Osteoblast (primary cell): ENCODE measurements at places on chromosomes 6 and 20.

- no peak for DNase-seq
These were observed 44.3 kb downstream of the OR2B2 start for GRCh38 chr6:27867945-27868300.

DNA sequence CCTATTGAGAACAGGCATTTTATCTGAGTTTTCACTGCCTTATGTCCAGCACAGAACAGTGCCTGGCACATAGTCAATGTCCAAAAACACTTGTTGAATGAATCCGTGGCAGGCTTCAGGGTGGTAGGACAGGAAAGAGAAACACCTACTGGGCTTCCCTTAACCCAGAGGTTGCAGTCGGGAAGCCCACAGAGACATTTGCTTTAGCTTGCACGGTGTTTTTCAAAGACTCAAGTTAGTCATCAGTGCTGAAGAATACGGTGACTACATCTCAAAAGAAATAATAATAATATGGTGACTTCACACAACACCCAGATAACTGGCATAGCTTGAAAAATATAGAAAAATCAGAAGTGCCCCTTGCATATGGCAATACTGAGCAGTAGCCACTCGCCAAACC is 160.4 kb downstream of the CD83 start:
- DNase-seq = peak; percentile 79

DNA sequence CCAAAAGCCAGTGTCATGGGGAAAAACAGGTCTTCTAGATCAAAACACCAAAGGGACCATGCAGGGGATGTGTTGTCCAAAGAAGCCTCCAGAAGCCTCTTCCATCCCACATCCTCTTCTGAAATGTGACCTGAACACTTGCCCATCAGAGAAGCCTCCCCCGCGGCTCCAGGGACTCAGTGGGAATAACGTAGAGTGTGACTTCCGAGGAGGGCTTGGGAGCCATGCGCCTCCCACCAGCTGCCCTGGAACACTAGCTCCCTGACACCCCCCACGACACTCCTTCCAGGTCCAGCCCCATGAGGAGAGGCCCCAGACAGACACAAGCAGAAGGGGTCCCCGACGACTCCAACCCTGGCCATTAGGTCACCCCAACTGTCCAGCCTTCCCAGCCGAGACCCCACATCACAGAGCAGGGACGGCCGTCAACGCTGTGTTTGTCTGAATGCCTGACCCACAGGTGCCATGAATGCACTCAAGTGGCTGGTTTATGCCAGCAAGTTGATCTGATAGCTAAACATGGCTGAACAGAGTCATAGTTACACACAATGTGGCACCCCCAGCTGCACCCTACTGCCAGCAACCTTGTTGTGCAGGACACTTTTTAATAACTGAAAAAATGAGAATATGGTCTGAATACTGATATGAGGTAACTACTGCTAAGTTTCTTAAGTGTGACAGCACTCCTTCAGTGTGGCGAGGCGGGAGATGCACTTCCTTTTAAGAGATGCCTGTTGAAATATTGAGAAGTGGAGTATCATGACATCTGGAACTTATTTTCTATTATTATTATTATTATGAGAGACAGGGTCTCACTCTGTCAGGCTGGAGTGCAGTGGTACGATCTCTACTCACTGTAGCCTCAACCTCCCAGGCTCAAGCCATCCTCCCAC is 58.0 kb downstream of the GINS1 start:
- peak; percentile 67 for DNase-seq

DNA sequence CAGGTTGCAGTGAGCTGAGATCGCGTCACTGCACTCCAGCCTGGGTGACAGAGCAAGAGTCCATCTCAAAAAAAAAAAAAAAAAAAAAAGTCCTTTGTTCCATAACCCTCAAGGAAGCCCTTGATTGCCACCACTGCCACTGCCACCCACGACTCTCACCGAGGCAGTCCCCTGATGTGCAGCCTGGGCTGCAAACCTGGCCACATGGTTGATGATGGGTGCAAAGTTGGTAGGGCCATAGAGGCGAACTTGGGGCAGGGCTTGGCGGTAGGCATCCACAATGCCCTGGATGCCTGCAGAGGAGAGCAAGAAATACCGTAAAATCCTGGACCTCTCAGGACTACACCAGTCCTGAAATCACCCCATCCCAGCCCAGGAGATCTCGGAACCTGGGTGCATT is 11.5 kb downstream of the SPAG4 start:
- no peak for DNase-seq

DNA sequence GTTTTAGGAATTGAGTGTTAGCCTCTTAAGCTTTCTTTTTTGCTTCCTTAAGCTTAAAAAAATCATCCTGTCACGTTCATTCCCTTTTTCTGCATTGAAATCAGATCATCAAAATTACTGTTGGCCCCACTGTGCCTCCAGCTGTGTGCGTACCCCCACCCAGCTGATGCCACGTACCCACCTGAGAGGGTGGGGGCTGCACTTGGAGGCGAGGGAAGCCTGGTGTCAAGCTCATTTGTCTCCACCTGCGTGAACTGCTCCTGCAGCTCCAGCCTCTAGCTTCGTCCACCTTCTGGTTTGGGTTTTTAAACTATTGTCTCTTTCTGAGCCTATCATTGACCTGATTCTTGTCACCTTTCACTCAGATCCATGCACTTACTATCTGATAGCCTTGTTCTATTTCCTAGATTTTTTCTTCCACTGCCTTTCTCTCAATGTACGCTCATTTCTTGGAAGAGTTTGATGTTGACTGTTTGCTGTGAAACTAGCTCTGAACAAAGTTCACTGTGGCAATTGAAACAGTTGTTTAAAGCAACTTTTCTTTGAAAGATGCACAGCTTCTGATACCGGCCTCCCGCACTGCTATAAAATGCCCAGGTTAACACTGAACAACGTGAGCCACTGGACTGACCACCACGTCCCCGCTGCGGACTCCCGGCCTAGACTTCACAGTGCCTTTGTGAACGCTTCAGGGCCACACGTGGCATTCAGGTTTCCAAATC is 30.0 kb upstream of the IRF4 start:
- DNase-seq = no peak

GRCh38 chr20:51284176-51284575 is 258.3 kb downstream of the NFATC2 start:
- DNase-seq = no peak

- no peak for DNase-seq
These were observed 59.5 kb downstream of the PRND start for GRCh38 chr20:4781211-4781610.

GRCh38 chr20:34269996-34270627 is 28.9 kb downstream of the ASIP start:
- no peak for DNase-seq

- peak; percentile 30 for DNase-seq
These were observed 431.0 kb upstream of the MARCKS start for GRCh38 chr6:113425977-113426660.

GRCh38 chr20:24017458-24017755 is 28.8 kb upstream of the GGTLC1 start:
- no peak for DNase-seq

- DNase-seq = no peak
These were observed 119.3 kb downstream of the JPH2 start for GRCh38 chr20:44067650-44068081.

GRCh38 chr6:157017861-157018260 is 240.7 kb downstream of the ARID1B start:
- DNase-seq = no peak

GRCh38 chr6:48691420-48691819 is 580.4 kb upstream of the PTCHD4 start:
- no peak for DNase-seq

GRCh38 chr6:209432-210103 is 82.7 kb upstream of the DUSP22 start:
- DNase-seq = no peak

GRCh38 chr6:43143235-43144128 is 27.6 kb upstream of the SRF start:
- peak; percentile 98 for DNase-seq

DNA sequence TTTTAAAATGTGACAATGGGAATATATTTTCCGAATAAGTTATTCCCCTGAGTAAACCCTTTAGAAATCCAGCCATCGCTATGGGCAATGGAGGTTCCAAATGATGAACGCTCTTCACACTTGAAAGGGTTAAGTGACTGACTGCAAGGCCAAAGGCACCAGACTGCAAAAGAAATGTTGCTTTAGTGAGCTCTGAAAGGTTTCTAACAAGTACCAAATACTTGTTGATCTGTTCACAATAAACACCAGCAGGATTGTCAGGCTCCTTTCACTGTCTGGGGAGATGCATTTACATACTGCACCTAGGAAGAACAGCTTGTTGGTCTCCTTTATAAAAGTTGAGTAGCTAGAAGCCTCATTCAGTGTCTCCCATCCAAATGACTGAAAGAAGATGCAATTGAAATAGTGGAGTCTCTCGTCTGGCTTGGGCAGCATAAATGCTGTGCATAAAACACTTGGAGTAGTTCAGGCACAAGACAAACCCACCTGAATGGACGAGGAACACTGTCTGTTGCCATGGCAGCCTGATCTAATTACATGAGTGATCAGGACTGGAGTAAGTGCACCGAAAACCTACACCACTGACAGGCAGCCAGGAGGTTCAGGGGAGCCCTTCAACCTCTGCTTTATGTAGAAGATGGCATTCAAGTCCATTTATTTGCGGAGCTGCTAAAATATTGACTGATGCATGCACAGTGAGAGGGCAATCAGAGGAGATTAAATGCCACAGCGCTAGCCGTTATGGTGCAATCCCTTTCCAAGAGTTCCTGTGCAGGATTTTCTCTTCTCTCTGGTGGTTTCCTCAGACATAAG is 2.9 kb downstream of the ATXN1 start:
- DNase-seq = peak; percentile 75

GRCh38 chr20:43949741-43950618 is 35.3 kb downstream of the TOX2 start:
- DNase-seq = no peak

GRCh38 chr20:41854765-41855164 is 236.6 kb upstream of the CHD6 start:
- DNase-seq = no peak

DNA sequence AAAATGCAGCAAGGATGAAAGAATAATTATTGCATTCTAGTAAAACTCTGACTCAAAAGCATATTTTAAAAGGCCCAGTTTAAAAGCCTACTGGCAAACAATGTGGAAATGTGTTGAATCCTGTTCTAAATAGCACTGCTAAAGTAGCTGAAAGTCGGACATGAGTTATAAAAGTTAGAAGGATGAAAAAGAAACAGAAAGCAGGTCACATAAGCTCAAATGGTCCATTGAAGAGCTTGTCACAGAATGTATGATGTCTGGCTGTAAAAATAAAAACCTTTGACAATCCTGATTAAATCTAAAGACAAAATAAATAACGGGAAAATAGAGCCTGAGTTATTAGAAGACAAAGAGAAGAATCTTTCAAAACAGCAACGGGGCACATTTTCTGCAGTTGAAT is 218.6 kb upstream of the UFL1 start:
- DNase-seq = peak; percentile 31

- no peak for DNase-seq
These were observed 4.7 kb upstream of the MAPK13 start for GRCh38 chr6:36125575-36125974.

DNA sequence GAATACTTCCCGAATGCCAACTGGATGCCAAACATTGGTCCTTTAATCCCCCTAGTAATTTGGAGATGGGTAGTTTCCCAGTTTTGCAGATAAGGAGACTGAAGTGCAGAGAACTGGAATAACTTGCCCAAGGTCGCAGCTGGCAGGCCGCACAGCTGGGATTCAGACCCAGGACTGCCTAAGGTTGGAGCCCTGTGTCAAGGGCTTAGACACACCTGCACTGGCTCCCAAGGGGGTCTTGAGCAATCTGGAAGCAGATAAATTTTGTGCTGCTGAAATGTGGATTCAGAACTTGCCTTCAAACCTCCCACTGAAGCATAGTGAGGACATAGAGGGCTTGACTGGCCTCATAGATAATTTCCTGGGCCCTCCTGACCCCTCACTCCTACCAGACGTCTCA is 30.5 kb downstream of the FOXP4 start:
- no peak for DNase-seq

GRCh38 chr6:141550471-141550870 is 582.3 kb upstream of the GJE1 start:
- no peak for DNase-seq

- DNase-seq = no peak
These were observed 72.6 kb upstream of the ZNF184 start for GRCh38 chr6:27545271-27546046.

DNA sequence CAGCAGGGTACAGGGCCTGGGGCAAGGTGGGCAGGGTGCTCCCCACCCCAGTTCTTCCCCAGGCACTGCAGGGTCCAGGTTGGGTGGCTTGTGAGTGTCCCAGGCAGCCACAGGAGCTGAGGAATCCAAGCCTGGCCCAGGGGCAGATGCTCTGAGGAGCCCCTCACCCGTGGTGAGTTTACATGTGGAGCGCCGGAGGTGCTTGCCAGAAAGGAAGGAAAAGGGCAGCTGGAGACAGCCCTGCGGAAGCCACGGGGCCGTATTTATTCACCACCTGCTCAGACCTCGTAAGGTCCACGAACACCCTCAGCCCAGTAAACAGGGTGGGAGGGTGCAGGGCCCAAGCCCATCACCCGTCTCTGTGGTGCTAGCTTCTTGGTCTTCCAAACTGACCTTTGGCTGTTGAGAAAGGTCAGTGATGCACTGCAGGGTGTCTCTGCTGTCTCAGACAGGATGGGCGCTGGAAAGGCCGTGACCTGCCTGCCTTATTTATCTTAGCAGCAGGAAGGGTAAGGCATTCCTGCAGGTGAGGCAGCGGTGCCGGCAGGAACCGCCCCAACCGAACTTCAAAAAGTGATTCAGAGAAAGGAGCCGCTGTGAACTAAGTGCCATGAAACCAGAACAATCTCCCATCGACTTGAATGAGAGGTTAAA is 4.0 kb upstream of the FRMD1 start:
- DNase-seq = no peak

DNA sequence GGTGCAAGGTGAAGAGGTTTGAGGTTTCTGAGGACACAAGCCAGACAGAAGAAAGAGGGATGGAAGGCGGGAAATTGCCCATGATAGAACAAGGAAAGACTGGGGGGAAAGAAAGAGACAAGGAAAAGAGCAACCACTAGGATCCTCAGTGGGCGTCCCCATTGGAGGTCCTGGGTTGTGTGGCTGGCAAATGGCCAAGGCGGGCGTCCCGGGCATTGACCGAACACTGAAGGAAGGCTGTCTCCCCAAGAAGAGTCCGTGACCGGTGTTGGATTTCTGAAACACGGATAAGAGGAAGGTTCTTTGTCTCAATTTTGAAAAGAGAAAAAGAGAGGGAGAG is 746.6 kb upstream of the ADGRB3 start:
- peak; percentile 6 for DNase-seq

GRCh38 chr6:431504-431903 is 40.0 kb downstream of the IRF4 start:
- no peak for DNase-seq

- no peak for DNase-seq
These were observed 26.2 kb downstream of the UTRN start for GRCh38 chr6:144311361-144311760.
